DMS 273 treated with DMSO at 0.1 percent for 48 hours (cell line): ENCODE measurements at places on chromosomes 3 and 15.

GRCh38 chr3:44003801-44004200 lies 237.9 kb upstream of the TOPAZ1 start:
- no peak for DNase-seq

DNA sequence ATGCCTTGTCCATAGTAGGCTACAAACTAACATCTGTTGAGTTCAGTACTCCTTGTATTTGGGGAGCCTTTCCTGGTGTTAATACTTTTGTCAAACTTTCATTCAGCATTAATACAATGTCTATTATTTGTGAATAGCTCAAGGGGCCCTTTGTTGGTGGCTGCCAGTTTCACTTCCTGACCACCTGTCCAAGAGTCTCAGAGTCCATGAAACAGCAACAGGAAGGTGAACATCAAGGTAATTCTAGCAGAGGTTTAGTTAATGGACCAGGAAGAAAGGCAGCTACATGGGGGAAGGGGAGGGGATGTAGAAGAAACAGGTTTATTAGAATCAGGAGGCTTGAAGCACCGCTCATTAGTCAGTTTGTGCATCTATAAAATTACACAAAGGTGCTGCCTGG lies 386.9 kb downstream of the PDCD6IP start:
- no peak for DNase-seq

DNA sequence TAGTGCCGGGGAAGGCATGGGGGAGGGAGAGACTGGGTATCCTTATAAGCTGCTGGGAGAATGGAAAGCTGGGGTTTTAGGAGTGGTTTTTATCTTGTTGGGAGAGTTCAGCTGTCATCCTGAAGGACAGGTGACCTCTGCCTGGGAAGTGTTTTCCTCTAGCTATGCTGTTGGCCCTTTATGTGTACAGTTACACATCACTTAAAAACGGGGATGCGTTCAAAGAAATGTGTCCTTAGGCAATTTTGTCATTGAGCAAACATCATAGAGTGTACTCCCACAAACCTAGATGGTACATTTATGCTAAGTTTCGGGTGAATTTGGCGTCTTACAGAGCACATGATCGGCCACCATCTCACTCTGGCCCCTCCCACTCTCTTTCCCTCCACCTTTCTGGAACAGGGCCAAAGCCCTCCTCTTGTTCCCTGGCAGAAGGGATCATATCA lies 164.3 kb upstream of the NUDT16 start:
- DNase-seq = no peak

DNA sequence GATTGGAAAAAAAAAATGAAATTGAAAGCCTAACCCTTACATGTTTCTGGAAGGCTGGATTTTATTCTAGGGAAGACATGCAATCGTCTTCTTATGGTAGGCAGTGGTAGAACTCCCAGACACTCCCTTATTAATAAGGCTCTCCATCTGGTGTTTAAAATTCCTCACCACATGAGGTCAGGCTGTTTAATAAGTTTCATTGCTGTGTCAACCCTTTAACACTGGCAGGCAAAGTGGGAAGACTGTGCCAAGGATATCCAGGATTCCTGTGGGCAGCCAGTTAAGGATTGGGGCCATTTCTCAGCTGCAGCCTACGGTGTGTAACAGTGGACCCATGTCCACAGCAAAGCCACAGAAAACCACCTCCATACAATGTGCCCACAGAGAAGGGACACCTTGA lies 225.5 kb upstream of the CHRM5 start:
- peak; percentile 56 for DNase-seq

DNA sequence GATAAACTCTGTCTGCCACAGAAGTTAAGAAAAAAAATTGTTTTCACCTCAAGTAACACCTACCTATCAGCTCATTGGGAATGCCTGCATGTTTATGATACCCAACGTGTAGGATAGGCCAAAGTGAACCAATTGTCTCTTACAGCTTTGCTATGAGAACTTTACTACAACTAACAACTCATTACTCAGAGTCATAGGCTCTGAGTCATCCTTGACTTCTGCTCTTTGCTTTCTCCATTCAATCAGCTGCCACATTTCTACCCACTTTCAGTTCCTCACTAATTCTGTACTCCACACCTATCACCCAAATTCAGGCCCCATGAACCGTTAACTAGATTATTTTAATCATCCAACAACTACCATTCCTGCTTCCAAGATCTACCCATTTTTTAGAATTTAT lies 843.9 kb downstream of the TUSC7 start:
- DNase-seq = no peak

GRCh38 chr15:93247466-93248121 lies 158.6 kb upstream of the RGMA start:
- no peak for DNase-seq

- DNase-seq = no peak
Measured at GRCh38 chr3:30988769-30989168, 94.3 kb upstream of the GADL1 start.
